ENCODE measurements at places on chromosomes 6 and 20.

DNA sequence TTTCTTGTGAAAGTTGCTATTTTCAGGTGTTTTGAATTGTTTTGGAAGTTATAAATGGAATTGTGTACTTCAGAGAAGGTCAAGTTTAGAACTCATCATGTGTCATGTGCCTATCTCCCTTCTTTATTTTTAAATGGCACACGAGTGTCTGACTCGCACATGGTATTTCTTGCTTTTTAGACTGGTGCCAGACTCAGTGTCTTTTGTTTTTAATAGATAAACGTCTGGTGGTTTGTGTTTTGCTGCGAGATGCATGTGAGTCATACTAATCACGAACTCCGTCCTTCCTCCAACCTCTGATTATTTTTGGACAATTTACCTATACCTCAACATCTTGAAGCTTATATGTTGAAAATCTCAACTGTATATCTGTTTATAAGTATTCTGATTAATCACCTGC, 292.1 kb downstream of the CDKAL1 start:
- DNase-seq = no peak

GRCh38 chr6:32267035-32267434, 43.2 kb upstream of the NOTCH4 start:
- DNase-seq = no peak

DNA sequence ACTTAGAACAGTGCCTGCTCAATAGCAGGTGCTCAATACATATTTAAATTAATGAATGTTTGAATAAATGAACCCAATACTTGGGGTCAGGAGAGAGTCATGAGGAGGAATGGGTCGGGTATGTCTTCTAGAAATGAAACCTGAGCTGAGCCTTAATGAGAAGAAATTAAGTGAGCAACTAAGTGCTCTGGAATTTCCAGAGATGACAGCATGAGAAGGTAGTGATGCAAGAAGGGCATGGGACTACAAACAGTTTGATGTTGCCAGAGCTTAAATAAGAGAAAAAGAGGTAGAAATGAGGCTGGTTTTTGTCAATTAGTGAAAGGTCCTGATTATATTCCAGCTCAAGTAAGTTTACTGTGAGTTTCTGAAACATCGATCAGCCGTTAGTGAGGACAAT, 82.9 kb downstream of the PDE10A start:
- no peak for DNase-seq

- no peak for DNase-seq
Observed at GRCh38 chr20:53597030-53597482, 3.4 kb upstream of the ZNF217 start.

GRCh38 chr6:2913621-2914317, 10.7 kb upstream of the SERPINB9 start:
- no peak for DNase-seq

- DNase-seq = no peak
Observed at GRCh38 chr20:63744158-63744557, 4.6 kb downstream of the SLC2A4RG start.

DNA sequence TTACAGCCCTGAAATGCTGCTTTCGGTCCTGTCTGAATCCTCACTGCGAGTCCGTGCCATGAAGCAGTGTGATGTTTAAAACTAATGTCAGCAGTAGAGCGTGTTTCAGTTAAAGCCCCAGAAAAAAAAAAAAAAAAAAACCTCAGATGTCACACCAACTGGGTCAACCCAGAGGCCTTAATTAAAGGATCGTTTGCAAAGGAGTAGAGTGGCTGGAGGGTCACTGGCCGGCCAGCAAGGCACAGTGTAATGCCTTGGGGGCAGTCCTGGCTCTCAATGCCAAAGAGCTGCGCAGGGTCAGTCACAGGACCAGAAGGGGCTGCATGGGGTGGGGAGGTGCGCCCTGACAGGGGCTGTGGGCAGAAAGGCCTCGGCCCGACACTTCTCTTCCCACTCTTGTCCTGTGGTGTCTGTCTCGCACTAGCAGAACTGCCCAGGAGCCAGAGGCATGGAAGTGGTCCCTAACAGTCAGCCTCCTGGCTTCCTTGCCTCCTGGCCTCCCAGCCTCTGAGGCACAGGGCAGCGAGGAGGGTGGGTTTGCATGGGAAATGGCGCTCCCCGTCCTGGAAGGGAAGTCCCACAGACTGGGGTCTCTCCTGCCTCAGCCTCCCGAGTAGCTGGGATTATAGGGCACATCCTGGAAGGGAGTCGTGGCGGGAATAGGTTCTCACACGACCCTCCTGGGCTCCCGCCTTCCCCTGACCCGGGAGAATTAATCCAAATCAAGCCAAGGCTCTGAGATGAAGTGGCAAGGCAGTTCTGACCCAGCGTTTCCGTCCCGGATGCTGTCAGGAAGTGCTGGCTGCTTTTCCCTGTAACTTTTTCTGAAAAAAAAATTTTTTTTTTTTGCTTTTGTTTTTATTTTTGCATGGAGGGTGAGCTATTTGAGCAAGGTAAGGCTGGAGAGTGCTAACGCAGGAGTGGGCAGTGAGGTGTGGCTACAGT, 53.7 kb upstream of the MPC1 start:
- no peak for DNase-seq

GRCh38 chr20:23200914-23201313, 114.8 kb upstream of the CD93 start:
- peak; percentile 72 for DNase-seq

GRCh38 chr20:52913650-52914387, 58.3 kb upstream of the TSHZ2 start:
- no peak for DNase-seq

GRCh38 chr6:137316626-137317025, 97.4 kb upstream of the IFNGR1 start:
- no peak for DNase-seq

DNA sequence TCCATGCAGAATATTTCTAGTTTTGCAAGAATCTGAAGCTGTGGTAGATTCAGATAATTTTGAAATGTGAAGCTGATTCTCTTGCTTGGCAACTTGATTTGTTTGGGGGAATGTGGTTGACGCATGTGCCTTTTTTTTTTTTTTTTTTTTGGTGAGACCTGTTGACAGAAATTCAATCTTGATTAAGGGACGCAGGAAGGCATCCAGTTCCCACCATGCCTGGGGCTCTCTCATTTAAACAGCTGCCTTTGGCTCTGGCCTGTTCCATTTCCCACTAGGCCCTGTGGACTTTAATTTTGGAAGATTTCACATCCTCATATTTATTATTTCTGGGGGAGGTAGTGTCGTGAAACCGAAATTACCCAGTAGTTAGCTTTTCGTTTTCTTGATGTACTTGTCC, 8.6 kb downstream of the TPX2 start:
- no peak for DNase-seq

DNA sequence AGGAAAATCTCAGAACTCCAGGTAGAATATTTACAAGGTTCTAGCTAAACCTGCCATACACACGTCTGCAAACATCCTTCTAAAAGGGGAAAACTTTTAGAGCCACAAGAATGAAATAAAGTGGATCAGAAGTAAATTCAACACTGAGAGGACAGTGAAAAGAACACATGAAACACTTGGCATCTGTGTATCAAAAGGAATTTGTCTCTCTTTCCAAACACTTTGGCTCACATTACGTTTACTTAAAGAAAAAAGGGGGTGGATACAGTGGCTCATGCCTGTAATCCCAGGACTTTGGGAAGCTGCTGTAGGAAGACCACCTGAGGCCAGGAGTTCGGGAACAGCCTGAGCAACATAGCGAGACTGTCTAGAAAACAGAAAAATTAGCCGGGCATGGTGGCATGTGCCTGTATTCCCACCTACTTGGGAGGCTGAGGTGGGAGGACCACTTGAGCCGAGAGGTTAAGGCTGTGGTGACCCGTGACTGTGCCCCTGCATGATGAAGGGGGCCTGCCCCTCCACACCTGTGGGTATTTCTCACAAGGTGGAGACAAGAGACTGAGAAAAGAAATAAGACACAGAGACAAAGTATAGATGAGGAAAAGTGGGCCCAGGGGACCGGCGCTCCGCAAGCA, 35.4 kb downstream of the NINL start:
- no peak for DNase-seq

- DNase-seq = peak; percentile 64
Observed at GRCh38 chr20:25865715-25866656, 169.3 kb upstream of the ZNF337 start.

- DNase-seq = no peak
Observed at GRCh38 chr6:26569433-26569764, 27.4 kb upstream of the ABT1 start.

- no peak for DNase-seq
Observed at GRCh38 chr6:163698086-163698485, 283.6 kb downstream of the QKI start.

DNA sequence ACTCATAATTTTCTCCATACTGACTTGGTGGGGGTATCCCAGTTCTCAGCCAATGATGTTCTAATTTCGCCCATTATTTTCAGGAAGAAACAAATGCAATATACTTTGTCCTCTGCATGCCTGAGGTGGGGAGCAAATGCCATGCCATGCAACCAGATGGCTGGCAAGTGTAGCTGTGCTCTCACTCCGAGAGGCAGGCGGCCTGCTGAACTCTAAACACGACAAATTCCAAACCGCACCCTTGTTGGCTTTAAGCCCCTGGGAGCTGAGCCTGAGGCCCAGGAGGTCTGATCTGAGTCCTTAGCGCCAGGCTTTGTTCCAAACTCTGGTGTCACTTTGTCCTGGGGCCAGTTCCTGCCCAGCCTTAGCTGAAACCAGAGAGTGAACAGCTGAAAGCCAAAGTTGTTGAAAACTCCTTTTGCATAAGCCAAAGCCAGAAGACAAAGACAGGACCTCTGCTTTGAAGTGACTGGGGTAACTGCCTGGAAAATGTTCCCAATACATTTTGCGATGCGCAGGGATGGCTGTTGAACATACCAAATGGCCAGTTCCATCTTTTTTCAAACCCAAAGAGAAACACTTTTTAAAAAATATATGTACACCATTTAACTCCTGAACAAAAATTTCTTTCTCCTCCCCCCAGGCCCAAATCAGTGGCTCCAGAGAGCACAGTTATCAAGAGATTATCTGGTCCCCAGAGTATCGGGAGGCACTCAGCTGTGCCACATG, 46.2 kb downstream of the TTI1 start:
- peak; percentile 32 for DNase-seq

GRCh38 chr6:118469468-118469867, 78.6 kb upstream of the PLN start:
- DNase-seq = no peak

DNA sequence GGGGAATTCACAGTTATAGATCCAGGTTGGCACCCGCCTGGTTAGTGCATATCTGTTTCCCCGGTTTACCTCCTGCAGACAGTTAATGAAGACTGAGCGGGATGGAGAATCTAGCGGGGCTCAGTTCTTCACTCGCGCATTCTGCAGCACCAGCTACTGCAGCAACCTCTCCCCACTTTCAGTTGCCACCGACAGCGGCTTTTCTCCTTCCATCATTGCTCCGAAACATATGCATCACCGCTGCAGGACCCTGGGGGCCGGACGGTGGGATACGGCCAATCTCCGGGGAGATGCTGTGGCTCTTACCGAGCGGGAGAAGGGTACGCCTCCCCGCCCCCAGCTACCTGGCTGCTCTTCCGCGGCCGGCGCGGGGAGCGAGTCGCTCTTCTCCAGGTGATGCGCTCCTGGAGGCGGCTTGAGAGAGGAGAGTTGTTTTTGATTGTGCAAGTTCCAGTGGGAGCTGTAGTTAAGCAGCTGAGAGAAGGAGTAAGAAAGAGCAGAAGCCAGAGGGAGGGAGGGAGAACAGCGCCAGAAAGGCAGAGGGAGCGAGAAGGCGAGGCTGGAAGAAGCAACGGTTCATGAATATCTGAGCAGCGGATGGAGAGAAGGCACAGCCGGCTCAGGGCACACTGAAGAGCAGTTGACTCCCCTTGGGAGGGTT, at the start of gene SGK1:
Gene SGK1 (minus strand): TSS at position 642 of the 661 bp plus-strand sequence. CDS start 652 bp downstream, outside the sequence.
- peak; percentile 44 for DNase-seq

DNA sequence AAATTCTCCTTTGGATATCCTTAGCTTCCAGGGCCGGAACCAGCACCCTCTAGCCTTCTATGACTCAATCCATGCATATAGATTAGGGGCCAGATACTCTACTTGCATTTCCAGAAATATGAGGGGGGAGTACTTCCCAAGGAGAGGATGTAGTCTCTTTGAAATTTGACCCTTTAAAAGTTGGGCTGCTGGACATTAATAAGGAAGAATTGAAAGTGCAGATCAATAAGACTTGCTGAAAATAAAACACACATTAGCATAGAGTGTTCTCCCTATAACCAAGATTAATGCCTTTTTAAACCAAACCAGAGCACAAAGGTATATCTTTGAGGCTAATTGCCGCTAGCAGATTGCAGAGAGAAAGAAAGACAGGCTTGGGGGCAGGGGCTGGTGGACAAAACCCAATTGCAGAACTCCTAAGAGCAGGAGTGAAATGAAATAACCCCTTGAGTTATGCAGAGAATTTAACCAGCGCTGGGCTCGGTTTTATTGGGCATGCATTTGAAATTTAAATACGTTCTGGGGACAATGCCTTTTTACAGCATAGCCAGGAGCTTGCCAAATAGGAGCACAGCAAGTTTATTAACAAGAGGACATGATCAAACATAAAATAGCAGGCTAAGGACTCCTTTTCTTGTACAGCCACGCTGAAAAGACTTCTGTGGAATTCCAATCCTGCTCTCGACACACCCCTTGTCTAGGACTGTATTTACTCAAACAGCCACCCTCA, 108.2 kb upstream of the SALL4 start:
- peak; percentile 49 for DNase-seq

GRCh38 chr6:72040111-72040510, 153.8 kb downstream of the RIMS1 start:
- no peak for DNase-seq

GRCh38 chr20:48373555-48373934, 454.3 kb downstream of the PREX1 start:
- no peak for DNase-seq

DNA sequence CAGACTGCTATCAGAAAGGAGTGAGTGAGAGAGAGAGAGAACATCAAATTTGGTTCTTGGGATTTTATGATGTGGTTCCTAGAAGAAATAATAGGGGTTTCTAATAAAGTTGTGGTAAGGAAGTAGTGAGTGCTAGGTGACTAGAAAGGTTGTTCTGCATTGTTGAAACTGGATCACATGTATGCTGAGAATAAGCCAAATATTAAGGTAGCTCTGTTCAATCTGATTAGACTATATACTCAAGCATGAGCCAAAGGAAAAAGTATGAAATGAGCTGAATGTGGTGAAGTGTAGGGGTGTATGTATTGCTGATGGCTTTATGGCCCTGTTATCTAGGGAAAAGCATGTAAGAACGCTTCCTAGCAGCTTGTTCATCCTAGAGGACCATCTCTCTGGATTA, 63.0 kb upstream of the IMPG1 start:
- DNase-seq = no peak

DNA sequence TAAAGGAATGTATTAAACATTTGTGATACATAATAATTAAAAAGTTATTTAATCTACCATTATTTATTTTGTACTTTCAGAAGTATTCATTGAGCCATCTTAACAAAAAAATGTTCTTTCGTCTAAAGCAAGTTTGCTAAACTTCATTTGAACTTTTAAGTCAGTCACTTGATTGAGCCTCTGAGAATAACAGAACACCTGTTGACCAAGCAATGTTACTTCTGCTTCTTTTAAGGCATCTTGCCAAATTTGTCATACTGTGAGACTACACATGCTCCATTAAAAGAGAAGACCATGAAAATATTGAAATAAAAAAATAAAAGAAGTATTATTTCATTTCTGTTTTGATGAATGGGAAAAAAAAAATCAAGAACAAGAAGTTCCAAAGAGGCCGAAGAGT, 141.8 kb upstream of the BMP5 start:
- DNase-seq = no peak
